ENCODE measurements at places on chromosomes 6 and 20.

GRCh38 chr6:98875375-98875774 is 41.0 kb downstream of the POU3F2 start:
- DNase-seq = no peak

DNA sequence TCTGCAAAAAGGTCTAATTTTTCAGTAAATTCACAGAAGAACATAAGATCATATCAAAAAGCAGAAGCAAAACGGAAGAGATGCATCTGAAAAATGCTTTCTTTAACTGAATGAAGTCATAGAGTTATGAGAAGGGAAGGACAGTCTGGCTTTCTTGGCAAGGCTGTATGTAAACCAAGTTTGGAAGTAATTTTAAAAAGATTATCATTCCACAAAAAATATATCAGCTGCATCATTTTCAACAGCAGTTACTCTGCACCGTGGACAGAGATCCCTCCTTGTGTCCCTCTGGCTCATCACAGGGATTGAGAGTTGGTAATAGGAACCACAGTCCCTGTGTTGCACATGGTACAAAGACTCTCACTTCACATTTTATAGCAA is 258.5 kb downstream of the HIVEP2 start:
- no peak for DNase-seq

GRCh38 chr6:157080986-157081391 is 242.3 kb downstream of the TMEM242 start:
- DNase-seq = no peak

DNA sequence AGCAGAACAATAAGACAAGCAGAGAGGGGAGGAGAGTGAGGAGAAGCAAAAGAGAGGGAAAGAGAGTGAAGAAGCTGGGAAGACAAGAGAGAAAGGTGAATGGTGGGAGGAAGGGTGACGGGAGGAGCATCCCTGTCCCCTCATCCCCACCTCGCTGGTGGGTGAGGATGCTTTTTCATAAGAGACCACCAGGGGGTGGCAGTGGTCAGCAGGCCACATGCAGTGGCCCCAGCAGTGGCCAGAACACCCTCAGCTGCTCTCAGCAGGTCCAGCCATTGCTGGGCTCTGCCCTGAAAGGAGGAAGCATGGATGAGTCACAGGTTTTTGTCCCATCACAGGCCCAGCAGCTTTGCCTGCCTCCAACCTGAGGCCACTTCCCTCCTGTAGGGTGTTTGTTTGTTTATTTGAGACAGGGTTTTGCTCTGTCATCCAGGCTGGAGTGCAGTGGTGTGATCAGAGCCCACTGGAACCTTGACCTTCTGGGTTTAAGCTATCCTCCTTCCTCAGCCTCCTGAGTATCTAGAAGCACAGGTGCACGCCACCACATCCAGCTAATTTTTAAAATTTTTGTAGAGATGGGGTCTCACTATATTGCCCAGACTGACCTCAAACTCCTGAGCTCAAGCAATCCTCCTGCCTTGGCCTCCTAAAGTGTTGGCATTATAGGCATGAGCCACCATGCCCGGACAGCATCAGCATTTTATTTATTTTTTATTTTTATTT is 24.0 kb downstream of the FGD2 start:
- peak; percentile 56 for DNase-seq

GRCh38 chr6:96947055-96947454 is 22.5 kb downstream of the KLHL32 start:
- DNase-seq = no peak

- peak; percentile 45 for DNase-seq
Observed at GRCh38 chr20:61659246-61659993, 406.3 kb downstream of the TAF4 start.
